ENCODE measurements at places on chromosomes 7 and 10. TPM values are rescaled to one million over a fixed set of nuclear protein-coding genes. Genes with fewer than 3 reads are reported as not detected.

The NKX1-2 gene
- 0.16 TPM for total RNA-seq

The ZPBP gene
- total RNA-seq: not detected

The KIFBP gene
- total RNA-seq: 11.1 TPM

The PRKG1 gene
- total RNA-seq: 0.80 TPM

The ELAPOR2 gene
- total RNA-seq: 2.2 TPM

The PRLHR gene
- not detected for total RNA-seq

The GIMAP5 gene
- 1.4 TPM for total RNA-seq

The DBF4 gene
- total RNA-seq: 13.4 TPM

The EVX1 gene
- total RNA-seq: not detected

The ANXA8 gene
- total RNA-seq: 203 TPM

The CPXM2 gene
- 3.3 TPM for total RNA-seq

The XRCC2 gene
- total RNA-seq: 2.3 TPM

The FAM25A gene
- total RNA-seq: 29.4 TPM

The TRIM74 gene
- not detected for total RNA-seq

The FIS1 gene
- 143 TPM for total RNA-seq

The NUTM2E gene
- total RNA-seq: not detected

The TDRD1 gene
- not detected for total RNA-seq

The GPRIN2 gene
- 4.5 TPM for total RNA-seq

The FBXL13 gene
- 0.36 TPM for total RNA-seq

The BAIAP2L1 gene
- total RNA-seq: 30.6 TPM

The CACUL1 gene
- 28.5 TPM for total RNA-seq

The ANKRD30A gene
- total RNA-seq: not detected

The SH2B2 gene
- 1.1 TPM for total RNA-seq

The SHH gene
- not detected for total RNA-seq

The ETV1 gene
- total RNA-seq: 3.3 TPM

The C7orf57 gene
- 1.00 TPM for total RNA-seq

The BLNK gene
- 51.3 TPM for total RNA-seq

The CYP2C9 gene
- total RNA-seq: 1.1 TPM

The LLCFC1 gene
- total RNA-seq: not detected

The NPTX2 gene
- total RNA-seq: 1.4 TPM

The AKR1C4 gene
- total RNA-seq: not detected

All from esophagus mucosa (tissue), 1 donor.